ENCODE measurements at places on chromosomes 5 and 9.

DNA sequence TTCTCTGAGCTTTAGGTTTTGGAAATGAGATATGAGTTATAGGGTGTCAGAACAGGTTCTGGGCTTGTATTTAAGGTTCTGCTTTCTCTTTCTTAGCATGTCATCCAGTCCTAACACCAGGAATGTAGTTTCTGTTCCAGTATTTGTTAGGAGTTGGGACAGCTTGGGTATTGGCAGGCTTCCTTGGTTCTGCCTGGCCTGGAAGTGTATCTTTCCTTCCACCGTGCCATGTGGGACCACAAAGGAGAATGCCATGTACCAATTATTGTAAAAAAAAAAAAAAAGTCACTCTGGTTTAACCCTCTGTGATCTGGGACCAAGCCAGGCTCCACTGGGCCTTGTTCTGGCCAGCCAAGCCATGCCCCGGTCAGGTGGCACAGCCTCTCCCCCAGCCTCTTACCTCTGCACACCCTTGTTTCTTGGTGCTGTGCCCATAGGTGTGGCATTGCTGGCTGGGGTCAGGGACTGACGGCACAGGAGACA lies 47.8 kb downstream of the ARHGAP26 start:
- peaks cover 25% of the 10 kb centered on the region for H3K4me1 ChIP-seq
- H3K4me3 ChIP-seq = no peak overlapping the region
- H3K27me3 ChIP-seq = no peaks in the 10 kb centered on the region

GRCh38 chr5:15031180-15031579 lies 159.6 kb upstream of the ANKH start:
- no peaks in the 10 kb centered on the region for H3K4me1 ChIP-seq
- H3K27ac ChIP-seq = no peak overlapping the region
- peaks cover 10% of the 10 kb centered on the region for H3K27me3 ChIP-seq

DNA sequence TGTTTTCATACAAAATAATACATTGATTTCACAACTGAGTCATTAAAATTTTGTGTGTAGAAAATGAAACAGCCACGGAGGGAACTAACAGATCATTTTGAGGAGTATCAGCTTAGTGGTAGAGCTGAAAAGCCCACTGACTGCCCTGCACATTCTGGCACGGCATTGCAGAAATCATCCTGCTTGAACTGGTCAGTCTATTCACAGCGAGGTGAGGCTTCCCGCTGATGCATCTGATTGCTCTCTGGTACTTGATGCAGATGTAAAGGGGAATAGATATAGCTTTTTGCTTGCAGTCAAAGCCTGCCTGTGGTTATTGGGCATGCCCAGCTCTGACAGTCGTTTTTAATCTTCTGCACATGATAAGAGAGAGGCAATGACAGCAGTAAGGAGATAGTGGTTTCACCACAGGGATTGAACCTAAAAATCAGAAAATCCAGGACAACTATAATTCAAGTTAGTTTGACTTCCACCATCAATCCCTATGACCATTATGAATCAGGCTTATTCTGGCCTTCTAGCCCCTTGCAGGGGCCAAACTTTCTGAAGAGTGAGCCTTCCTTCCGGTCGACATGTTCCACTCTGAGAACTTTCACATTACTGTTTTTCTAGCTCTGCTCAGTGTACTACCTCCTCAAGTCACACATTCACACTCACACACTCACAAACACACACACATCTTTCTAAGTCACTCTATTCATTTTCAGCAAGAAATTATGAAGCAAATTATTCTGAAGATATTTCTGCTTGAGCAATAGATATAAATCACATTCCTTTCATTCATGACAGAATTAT lies 782.8 kb upstream of the NUDT12 start:
- no peaks in the 10 kb centered on the region for H3K4me1 ChIP-seq
- no peak for DNase-seq
- H3K36me3 ChIP-seq = no peaks in the 10 kb centered on the region
- peaks cover 3% of the 10 kb centered on the region for H3K27me3 ChIP-seq
- no peak overlapping the region for H3K4me3 ChIP-seq
- H3K27ac ChIP-seq = no peak overlapping the region

GRCh38 chr5:158599157-158599556 lies 500.6 kb downstream of the EBF1 start:
- H3K4me3 ChIP-seq = no peak overlapping the region
- no peak for DNase-seq
- no peaks in the 10 kb centered on the region for H3K36me3 ChIP-seq
- H3K27me3 ChIP-seq = no peaks in the 10 kb centered on the region
- no peak overlapping the region for H3K27ac ChIP-seq
- no peaks in the 10 kb centered on the region for H3K4me1 ChIP-seq

- DNase-seq = peak; percentile 56
- no peaks in the 10 kb centered on the region for H3K27me3 ChIP-seq
- H3K27ac ChIP-seq = peak overlapping the region; percentile 91
- peaks cover 19% of the 10 kb centered on the region for H3K4me1 ChIP-seq
These were observed 16.9 kb downstream of the COL5A1 start for GRCh38 chr9:134658378-134658955.

DNA sequence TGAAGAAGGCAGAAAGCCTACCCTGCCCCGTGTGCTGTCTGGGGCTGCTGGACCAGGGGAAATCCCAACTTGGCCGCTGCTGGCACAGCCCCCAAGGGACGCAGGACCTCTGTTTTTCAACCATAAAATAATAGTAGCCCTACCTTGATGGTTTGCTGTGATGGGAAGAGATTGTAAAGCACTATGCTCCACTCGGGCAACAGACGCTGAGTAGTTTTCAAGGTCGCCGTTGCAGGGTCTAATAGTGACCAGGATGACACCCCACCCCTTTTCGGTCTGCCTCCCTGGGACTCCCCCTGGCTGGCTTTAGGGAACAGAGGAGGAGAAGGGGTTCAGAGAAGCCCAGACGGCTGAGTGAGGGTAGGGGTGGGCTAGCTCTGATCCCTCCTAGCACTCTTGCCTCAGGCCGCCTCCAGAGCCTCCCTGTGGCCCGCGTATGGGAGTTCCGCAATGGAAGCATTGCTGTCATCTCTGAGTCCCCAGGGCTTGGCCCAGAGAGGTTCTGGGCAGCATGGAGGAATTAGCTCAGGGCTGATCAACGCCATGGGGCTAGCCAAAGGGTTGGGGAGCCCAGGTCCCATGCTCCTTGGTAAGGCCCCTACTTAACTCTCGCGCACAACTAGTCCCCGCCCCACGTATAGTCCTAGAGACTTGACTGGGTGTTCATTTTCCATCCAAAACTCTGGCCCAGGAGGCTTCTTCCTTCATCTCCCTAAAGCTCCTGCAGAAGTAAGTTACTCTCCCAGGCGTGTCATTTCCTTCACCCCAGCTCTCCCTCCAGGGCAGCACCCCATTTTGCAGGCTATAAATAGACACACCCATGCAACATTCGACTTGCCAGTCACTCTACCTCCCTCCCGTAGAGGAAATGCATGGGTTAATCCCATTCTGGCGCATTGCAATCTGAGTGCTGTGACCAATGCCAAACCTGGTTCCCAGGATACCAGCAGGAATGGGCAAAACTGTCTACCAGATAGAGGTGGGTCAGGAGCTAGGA lies 1.1 kb upstream of the IRF1 start:
- peak overlapping the region; percentile 91 for H3K4me3 ChIP-seq
- H3K36me3 ChIP-seq = peaks cover 26% of the 10 kb centered on the region
- DNase-seq = peak; percentile 64

DNA sequence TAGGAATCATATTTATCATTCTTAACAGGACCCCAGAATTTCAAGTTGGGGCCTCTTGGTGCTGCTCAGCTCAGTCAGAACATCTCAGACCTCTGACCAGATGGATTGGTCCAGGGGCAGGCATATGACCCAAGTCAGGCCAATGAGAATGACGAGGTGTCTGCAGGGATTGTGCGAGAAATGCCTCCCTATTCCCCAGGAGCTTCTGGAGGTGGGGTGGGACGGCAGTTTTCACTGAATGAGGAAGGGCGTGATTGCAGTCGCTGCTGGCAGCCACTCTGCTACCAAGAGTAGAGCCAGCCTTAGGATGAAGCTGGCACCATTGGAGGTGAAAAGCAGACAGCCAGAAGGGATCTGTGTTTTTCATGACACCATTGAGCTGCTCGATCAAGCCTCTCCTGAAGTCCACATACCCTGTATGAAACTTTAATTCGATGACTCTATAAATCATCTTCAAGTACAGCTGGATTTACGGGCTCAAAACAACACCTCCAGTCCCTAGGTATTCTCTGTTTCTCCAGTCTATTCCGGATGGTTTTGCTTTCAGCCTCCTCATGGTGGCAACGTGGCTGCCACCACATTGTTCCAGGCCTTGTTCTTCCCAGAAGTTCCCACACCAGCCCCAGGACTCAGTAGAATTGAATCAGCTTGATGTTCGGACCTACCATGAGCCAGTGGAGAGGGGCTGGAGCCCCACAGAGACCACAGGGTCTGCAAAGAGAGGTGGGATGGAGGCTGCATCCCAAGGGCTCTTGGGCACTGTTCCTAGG lies 70.2 kb upstream of the ADAMTS2 start:
- no peak for DNase-seq
- H3K27me3 ChIP-seq = no peaks in the 10 kb centered on the region
- H3K27ac ChIP-seq = no peak overlapping the region
- no peak overlapping the region for H3K4me3 ChIP-seq

DNA sequence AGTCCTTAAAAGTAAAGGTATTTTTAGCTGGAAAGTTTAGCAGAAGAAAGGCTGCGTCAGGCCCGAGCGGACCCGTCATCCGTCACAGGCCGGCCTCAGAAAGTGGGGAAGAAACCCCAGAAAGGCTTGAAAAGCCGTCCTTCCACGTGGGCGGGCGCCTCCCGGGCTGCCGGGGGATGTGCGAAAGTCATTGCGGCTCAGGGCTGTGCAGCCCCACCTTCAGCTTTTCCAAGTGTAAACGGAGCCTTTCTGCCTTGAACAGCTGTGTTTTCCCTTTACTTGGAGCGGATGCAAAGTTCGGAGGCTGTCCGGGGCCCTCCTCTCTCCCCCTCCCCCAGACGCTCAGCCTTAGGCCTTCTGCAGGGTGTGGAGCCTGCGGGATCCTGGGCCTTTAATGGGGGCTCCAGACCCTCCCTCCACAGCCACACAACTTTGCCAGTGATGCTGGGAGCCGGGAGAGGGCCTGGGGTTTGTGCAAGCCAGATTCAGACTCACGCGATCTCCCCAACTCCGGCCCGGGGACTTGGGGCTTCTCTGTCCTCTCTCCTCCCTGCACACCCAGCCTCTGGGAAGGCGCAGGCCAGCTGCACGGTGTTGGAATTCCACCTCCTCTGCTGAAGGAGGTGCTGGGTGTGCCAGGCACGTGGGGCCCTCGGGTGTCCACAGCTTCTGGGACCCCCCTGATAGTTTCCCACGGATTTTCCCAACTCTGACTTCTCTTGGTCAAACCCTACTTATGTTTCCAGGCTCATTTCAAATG lies 95.5 kb upstream of the RAPGEF1 start:
- DNase-seq = no peak
- no peak overlapping the region for H3K27ac ChIP-seq
- no peak overlapping the region for H3K4me3 ChIP-seq
- H3K4me1 ChIP-seq = no peaks in the 10 kb centered on the region
- no peaks in the 10 kb centered on the region for H3K27me3 ChIP-seq

GRCh38 chr9:105299190-105299854 lies 54.9 kb downstream of the SLC44A1 start:
- H3K4me3 ChIP-seq = no peak overlapping the region
- no peak for DNase-seq
- peaks cover 16% of the 10 kb centered on the region for H3K4me1 ChIP-seq
- peak overlapping the region; percentile 6 for H3K27ac ChIP-seq

DNA sequence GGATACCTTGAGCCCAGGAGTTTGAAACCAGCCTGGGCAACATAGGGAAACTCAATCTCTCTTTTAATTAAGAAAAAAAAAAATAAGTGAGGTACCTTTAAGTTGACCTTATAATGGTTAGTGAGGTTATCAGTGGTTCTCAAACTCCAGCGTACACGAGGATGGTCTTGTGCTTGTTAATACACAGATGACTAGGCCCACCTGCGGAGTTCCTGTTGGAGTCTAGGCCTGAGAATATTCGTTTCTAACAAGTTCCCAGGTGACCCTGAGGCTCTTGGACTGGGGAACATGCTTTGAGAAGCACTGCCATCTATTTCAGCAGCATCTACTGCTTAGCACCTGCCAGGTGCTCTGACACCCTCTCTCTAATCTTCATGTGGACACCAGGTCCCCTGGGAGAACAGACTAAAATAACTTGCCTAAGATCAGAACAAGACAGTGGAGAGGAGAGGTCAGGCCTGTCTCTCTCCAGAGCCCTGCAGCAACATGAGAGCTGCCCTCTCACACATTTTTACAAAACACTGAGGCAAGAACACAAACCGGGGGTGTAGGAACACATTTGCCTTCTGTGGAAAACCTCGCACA lies 24.6 kb downstream of the TLE1 start:
- no peak for DNase-seq
- no peak overlapping the region for H3K27ac ChIP-seq
- peaks cover 9% of the 10 kb centered on the region for H3K4me1 ChIP-seq
- H3K36me3 ChIP-seq = peaks cover 15% of the 10 kb centered on the region
